ENCODE measurements at places on chromosomes 3 and 15. TPM values are rescaled to one million over a fixed set of nuclear protein-coding genes. Genes with fewer than 3 reads are reported as not detected.

DNA sequence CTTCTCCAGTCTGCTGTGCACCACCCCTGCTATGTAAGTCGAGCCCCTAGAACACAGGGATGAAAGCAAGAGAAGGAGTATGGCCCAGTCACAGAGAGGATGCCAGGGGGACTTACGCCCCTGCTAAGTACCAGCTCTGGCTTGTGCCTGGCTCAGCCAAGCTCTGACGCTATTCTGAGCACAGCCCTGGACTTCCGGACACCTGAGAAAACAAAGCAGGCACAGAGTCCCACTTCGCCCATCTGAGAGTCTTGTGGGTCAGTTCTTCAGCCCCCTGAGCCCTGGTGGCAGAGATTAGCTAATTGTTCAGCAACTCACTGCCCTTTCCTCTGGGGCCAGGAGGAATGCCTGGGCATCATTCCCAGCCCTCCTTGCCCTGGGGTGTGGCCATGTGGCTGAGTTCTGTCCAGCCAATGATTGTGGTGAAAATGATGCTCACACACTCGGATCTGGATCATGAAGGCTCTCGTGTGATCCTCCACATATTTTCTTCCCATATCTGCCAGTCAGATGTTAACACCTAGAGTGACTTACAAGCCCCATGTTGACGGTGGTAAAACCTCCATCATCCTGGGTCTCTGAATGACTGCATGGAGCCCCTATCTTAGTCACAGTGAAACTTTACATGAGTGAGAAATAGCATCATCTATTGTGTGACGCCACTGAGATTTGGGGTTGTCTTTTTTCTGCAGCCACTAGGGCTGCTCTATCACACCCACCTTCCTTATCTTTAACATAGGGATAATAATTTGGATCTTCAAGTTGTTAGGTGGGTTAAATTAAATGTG is 105.7 kb downstream of the TPRA1 start:
- H3K4me1 ChIP-seq, result no peaks in the 10 kb centered on the region
- H3K36me3 ChIP-seq, result no peaks in the 10 kb centered on the region
- H3K27ac ChIP-seq, result no peak overlapping the region

DNA sequence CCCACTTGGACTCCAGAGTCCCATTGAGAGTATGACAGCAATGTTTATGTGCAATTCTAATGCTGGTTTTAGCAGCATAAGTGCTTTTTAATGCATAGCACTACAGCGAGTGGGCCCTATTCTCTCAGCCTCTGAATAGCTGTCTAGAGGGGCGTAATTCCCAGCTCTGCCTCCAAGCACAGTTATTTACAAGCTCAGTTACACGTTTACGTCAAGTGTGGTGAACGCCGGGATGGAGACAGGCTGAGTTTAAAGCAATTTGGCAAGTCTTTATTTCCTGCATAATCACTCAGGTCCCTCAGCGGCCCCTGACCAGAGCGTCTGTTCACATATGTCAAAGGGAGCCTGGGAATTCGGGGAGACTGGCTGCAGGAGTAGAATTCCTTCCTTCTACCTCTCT is 43.9 kb downstream of the SOX14 start:
- H3K27ac ChIP-seq, result no peak overlapping the region
- no peak overlapping the region for H3K4me3 ChIP-seq
- H3K36me3 ChIP-seq, result no peaks in the 10 kb centered on the region
- no peak for DNase-seq

The GFM1 gene
- total RNA-seq, result 56.0 TPM

DNA sequence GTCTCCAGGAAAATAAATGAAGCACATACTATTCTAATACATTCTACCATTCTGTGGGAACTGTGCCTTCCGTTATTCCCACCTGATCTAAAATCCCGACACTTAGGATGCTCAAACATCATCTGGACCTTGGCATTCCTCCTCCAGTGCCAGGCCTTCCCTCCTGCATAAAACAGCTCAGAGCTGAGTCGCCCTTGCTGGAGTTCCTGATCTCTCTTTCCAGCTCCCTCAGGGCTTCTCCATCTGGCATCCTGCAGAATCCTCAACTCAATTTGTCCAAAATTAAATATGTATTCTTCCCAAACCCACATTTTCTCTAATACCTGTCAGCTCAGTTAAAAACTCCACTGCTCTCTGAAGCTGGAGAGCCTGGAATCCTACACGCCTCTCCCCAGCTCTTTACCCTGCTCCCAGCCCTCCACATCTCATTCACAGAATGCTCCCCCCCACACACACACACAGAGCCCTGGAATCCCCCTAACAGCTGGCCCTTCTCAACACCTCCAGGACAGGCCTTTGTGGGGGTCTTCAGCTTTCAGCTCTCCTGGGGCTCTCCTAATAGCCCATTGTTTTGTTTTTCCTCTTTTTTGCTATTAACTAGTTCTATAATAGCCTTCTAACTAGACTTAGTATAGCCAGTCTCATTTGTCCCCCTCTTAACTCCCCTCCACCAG is 78.5 kb downstream of the HMG20A start:
- peaks cover 15% of the 10 kb centered on the region for H3K4me1 ChIP-seq
- H3K27ac ChIP-seq, result no peak overlapping the region
- H3K36me3 ChIP-seq, result no peaks in the 10 kb centered on the region
- H3K4me3 ChIP-seq, result no peak overlapping the region
- DNase-seq, result no peak
